ENCODE measurements at places on chromosomes 16 and 17.

DNA sequence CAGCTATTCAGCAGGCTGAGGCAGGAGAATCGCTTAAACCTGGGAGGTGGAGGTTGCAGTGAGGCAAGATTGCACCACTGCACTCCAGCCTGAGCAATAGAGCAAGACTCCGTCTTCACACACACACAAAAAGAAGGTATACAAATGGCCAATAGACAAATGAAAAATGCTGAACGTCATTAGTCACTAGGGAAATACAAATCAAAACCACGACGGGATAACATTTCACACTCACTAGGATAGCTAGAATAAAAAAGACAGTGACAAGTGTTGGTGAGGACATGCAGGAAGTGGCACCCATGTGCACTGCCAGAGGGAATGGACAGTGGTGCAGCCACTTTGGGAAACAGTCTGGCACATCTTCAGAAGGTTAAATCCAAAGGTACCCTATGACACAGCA lies 172.9 kb downstream of the FTO start:
- no peak for DNase-seq

GRCh38 chr16:66207139-66207882 lies 159.2 kb upstream of the CDH5 start:
- DNase-seq = no peak

DNA sequence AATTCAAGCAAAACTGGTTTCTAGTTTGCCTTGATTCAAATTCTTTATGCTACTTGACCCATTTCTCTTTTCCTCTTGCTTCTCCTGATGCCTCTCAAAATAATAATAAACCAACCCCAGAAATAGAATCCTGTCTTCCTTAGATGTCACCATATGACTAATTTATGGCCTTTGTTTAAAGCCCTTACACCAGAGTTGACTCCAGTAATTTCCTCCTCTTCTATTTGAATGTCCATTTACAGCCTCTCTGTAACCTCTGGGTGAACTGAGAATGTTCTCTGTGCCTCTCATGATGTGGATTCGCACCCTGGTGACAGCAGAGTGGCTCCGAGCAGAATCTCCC lies 31.5 kb downstream of the ZFHX3 start:
- no peak for DNase-seq

DNA sequence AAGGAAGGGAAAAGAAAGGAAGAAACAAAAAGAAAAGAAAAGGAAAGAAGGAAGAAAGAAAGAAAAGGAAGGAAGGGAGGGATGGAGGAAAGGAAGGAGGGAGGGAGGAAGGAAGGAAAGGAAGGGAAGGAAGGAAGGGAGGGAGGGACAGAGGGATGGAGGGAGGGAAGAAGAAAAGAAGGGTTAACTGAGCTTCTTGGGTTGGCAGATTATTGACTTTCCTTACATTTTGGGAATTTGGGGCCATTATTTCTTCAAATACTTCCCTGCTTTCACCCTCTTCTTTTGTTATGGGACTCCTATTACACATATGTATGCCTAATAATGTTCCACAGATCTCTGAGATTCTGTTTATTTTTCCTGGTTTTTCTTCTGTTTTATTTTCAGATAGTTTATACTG lies 285.6 kb downstream of the KCNJ2 start:
- DNase-seq = no peak

DNA sequence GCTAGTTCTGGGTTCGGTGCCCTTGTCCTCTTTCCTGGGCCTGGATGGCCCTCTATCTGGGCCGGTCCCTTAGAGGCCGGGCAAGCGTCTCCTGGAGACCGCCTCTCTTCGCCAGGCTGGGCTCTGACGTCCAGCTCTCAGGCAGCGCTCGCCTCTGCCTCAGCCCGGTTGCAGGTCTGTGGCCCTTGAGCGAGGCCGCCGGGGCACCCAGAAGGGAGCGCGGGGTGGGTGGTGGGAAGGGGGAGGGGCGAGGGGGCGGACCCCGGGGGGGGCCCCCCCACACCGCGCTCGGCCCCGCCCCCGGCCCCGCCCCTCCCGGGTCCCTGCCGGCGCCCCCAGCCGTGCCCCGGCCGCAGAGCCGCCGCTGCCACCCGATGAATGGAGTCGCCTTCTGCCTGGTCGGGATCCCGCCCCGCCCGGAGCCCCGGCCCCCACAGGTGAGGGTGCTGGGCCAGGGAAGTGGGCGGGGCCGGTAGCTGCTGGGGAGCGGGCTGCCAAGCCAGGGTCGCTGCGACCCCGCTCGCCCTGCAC lies at the start of gene ARHGAP23:
Gene ARHGAP23 (plus strand): TSS at position 353 of the 531 bp plus-strand sequence. CDS start 22 bp downstream, at position 375.
- DNase-seq = no peak

- no peak for DNase-seq
Measured at GRCh38 chr16:81190667-81191066, 47.8 kb upstream of the BCO1 start.

- DNase-seq = no peak
Measured at GRCh38 chr17:83183951-83184506, 104.6 kb downstream of the METRNL start.

DNA sequence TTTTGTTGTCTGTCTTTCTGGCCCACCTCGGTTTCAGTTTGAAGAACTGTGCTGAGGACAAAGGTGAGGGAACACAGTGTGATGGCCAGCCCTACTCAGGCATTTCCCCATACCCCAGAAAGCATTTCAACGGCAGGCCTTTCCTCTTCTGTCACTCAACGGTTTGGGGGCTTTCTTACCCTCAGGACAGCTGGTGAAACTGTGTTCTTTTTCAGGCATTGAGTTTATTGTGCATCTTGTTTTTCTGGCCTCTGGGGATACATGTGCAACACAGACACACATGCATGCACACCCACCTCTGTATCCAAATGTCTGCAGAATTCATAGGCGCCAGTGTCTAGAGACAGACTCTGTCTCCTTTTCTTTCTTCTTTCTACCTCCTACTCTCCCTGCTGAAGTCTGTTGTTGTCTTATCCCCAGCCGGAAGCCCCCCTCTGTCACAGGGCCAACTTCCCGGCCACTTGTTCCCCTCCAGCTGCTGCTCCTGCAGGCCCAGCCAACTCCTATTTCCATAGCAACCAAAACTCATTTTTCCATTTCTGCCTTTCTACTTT lies 17.0 kb downstream of the CHD9 start:
- no peak for DNase-seq

- DNase-seq = peak; percentile 21
Measured at GRCh38 chr17:75241996-75242460, 19.4 kb downstream of the GGA3 start.

GRCh38 chr17:65074778-65075250 lies 18.3 kb upstream of the GNA13 start:
- DNase-seq = no peak
